ENCODE measurements at places on chromosomes 7 and 10.

- DNase-seq, result no peak
These were observed 94.8 kb upstream of the ZNF804B start for GRCh38 chr7:88664630-88665233.

DNA sequence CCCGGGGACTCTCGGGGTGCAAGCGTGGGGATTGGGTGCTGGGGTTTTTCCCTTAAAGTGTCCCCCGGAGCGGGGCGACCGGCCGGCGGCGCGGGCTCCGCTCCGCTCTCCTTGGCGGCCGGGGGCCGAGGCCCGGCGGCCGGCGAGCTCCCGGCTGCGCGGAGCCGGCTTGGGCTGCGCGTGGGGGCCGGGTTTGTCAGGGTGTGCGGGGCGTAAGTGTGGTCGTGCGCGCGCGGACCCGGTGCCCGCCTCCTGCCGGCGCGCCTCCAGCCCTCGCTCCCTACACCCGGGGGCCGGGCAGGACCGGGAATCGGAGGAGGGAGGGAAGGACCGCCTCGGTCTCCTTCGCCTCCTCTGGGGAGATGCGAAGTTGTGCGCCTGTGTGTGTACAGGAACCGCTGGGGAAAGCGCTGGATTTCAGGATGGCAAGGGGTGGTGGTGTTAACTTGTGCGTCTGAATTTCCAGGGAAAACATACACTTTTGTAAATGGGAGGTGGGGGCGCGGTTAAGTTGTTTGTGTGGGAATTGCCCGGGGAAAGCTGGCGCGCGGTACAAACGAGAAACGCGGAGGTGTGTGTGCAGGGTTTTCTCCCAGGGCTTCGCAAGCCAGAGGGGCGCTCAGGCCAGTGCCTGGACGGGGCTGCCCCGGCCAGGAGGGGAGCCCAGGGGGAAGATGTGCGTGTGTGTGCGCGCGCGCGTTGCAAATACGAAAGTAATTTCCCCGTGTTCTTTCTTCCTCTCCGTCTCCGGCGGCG is 737 bp downstream of the ZMIZ1 start:
- peak; percentile 40 for DNase-seq

- DNase-seq, result no peak
These were observed 133.6 kb upstream of the RET start for GRCh38 chr10:42943025-42943818.

GRCh38 chr7:103773726-103774125 is 215.7 kb downstream of the RELN start:
- DNase-seq, result no peak

DNA sequence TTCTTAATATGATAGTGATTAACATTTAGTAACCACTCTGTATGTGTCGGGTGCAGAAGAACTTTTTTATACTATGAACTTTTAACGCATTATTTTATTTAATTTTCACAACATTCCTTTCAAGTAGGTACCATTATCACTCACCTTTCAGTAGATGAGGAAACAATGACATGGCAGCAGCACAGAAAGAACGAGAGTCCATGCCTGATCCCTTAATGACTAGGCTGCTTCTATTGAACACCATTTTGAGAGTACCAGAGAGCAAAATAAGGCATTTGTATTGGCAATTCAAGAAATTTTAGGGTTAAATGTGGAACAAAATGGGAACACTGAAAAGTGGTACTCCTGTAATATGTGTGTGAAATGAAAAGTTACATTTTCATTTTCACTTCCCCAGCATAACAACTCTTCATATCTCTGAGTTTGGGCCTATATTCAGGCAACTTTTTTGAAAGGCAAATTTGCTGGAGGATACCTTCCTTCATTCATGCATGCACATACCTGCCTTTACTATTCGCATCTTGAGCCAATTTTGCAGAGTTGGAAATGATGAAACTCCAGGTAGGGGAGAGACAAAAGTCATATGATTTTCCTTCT is 12.8 kb downstream of the LRRN3 start:
- no peak for DNase-seq

GRCh38 chr10:42991442-42992098 is 85.3 kb upstream of the RET start:
- no peak for DNase-seq

DNA sequence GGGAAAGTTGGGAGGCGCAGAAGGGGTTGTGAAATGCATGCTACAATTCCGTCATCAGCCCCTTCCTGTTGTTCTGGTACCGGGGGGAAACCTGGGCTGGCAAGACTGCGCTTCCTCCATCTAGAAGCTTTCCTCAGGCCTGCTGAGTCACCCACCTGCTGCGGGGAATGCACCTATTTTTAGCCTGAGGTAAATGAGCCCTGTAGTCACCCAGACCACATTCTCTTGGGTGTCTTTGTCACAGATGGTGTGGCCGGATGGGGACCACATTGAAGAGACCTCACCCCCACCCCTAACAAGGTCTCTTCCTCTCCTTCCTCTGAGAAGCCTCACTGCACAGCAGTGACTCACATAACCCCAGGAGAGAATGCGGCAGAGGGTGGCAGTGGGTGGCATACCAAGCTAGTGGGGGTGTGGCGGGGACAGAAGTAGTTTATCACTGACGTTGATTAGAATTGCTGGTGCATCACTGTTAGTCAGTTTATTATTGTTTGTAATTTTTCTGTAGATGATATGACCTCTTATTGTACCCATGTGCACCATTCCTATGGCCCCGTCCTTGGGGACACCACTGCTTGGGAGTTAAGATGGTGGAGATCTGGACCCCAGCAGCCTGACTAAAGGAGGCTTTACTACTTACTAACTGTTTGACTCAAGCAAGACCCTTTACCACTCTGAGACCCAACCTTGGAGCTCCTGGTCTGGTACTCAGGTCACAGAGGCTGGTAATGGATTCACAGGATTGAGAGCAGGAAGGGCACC is 83.0 kb upstream of the DUSP5 start:
- DNase-seq, result peak; percentile 96

Measured in CD4-positive, alpha-beta T cell treated with Interleukin-2 at 100 ng/mL for 4 hours (primary cell).